Temporal lobe (tissue), 4 donors: ENCODE measurements at places on chromosomes 3 and 15. TPM values are rescaled to one million over a fixed set of nuclear protein-coding genes. Genes with fewer than 3 reads are reported as not detected.

Gene SLC24A5
- not detected for total RNA-seq

Gene ADAMTS9
- total RNA-seq = 20.7 TPM

Gene NMNAT3
- total RNA-seq = 7.4 TPM

Gene UROC1
- total RNA-seq = not detected

Gene LYSMD2
- total RNA-seq = 14.0 TPM

Gene NGLY1
- total RNA-seq = 33.2 TPM

Gene LRRC34
- 7.1 TPM for total RNA-seq

Gene PCNP
- 95.4 TPM for total RNA-seq

Gene TEX264
- 10.6 TPM for total RNA-seq

Gene GNAT1
- not detected for total RNA-seq

Gene MUC4
- under 0.01 TPM for total RNA-seq

Gene DNASE1L3
- 0.74 TPM for total RNA-seq

Gene C3orf70
- 27.5 TPM for total RNA-seq

Gene RYK
- 52.4 TPM for total RNA-seq
